ENCODE measurements at places on chromosomes 13 and 19.

- DNase-seq: no peak
Observed at GRCh38 chr19:7013678-7014077, 7.6 kb downstream of the MBD3L2B start.

DNA sequence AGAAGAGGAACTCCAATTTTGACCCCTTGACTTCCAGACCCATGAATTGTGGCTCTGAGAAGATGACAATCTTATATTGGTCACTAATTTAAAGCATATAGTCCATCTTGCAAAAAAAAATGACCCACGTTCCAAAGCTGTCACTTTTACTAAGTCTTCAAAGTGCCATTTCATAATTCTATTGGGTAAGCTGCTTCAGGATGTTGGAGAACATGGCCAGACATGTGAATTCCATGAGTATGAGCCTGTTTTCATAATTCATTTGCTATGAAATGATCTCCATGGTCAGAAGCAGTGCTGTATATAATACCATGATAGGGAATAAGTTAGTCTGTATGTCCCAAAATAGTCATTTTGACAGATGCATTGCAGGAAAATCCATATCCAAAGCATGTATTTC lies 1787.3 kb downstream of the SLITRK5 start:
- no peak for DNase-seq

DNA sequence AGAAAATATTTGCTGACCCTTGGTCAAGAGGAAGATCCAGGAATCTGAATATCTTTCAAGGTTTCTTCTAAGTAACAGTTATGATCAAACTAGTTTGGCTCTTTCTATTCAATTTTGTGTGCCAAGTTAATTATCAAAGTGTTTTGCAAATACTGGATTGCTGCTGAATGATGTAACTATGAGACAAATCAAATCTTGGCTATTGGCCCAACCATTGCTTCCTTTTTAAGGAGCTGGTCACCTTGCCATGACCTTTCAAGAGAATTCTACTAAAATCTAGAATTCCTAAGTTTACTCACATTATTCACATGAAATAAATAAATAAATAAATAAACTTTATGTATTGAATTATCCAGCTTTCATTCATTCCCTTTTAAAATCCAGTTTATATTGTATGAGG lies 371.8 kb downstream of the SLITRK6 start:
- no peak for DNase-seq

- no peak for DNase-seq
Observed at GRCh38 chr13:101399365-101399764, 16.9 kb downstream of the NALCN start.

DNA sequence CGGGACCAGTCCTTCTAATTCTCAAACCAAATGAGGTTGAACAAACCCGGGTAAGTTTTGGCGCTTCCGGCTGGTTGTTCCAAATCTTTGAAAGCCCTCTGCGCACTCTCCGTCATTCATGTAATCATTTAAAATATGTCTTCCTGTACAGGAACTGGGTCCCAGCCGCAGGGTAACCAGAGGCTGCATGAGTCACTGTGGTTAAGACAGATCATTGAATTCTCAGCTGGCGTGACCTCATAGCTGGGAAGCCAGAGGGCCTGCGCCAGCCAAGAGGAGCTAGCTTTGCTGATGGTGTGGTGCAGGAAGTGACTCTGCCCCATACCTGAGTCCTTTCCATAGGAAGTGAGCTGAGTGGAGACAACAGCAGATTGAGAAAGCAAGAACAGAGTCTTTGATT lies 135.2 kb downstream of the TSHZ3 start:
- DNase-seq: no peak
